ENCODE measurements at places on chromosomes 12 and 14.

- no peak for DNase-seq
These were observed 104.5 kb downstream of the PRICKLE1 start for GRCh38 chr12:42484996-42485395.

DNA sequence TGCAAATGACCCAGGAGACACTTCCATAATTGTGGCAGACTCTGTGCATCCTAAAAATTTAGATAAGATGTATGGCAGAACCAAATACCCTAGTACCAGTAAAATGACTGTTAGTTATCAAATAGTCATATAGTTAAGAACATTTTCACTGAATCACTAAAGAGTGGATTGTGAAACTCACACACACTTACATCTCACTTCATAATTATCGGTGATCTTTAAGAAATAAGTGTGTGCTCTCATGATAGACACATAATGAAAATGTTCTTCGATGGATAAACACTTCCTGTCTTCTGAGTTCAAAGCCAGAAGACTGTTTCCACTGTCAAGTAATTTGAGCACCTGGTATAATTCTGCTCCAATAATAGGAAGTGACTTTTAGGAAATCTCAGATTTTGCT is 19.1 kb upstream of the KLRB1 start:
- DNase-seq = no peak

DNA sequence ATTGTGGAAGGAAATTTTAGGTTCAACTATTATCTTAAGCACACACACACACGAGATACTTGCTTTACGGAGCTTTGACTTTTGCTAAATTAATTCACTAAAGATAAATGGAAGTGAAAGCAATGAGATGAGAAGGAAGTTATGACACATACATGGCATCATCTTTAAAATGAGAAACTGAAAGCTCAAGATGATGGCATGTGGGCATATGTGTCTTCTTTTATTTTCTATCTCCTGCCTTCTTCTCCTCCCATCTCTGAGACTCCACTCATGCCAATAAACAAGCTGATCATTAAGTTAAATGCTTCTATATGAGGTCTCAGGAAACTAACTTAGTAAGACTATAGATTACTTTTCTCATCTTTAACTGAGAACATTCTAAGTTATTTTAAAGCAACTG is 216.7 kb downstream of the MED13L start:
- DNase-seq = no peak

DNA sequence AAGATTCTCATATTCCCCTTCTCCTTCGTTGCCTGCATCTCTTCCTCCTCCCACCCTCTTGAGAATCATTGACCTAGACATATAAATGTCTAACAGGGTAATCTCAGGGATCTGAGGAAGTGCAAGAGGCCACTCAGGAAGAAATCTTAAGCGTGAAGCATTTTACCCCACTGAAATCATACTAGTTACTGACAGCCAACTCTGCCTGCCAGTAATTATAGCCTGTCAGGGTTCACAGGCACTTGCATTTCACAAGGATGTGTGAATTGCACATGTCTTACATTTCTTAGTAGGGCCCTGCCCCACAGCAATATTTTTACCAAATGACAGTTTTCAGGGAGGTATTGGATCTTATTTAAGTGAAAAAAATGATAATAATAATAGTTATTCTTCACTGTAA is 127.2 kb downstream of the SLC15A5 start:
- no peak for DNase-seq

DNA sequence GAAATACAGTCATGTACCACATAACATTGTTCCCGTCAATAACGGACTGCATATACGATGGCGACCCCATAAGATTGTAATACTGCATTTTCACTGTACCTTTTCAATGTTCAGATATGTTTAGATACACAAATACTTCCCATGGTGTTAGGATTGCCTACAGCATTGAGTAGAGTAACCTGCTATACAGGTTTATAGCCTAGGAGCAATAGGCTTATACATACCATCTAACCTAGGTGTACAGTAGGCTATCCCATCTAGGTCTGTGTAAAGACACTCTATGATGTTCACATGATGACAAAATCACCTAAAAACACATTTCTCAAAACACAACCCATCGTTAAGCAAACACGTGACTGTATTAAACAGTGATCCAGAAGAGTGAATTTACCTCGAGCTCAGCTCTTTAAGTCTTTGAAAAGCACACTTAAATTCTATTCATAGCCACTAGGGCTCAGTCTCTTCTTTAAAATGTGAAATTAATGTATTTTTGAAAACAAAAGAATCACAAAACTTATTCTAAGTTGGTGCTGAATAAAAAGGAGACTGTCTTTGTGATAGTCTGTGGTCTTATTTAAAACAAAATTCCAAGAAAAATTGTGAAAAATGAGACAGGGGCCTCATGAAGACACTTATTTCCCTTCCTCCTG is 239.1 kb upstream of the ARID2 start:
- DNase-seq = no peak

DNA sequence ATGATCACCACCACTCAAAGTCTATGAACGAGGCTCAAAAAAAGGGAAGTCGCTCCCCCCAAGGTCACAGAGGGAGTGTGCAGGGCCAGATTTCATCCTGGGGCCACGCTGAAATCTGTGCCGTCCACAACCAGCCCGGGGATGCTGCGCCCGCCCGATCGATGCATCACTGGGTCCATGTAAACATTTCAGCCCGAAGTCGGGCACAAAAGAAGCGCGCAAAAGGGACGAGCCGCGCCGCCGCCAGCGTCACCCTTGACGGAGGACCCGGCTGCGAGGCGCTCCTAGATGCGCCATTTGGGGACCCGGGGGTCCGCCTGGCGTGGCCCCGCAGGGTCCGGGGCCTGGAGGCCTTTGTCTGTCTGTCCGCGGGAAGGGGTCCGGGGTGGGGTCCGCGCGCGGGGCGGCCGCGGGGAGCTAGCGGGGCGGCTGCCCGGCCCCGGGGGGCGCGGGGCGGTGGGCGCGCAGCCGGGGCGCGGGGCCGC is 503 bp downstream of the FBXO21 start:
- peak; percentile 49 for DNase-seq
